ENCODE measurements at places on chromosomes 1 and 21.

- DNase-seq, result no peak
Measured at GRCh38 chr1:162074276-162075005, 5.0 kb downstream of the NOS1AP start.

GRCh38 chr1:39822146-39822545 is 33.5 kb upstream of the BMP8B start:
- no peak for DNase-seq

DNA sequence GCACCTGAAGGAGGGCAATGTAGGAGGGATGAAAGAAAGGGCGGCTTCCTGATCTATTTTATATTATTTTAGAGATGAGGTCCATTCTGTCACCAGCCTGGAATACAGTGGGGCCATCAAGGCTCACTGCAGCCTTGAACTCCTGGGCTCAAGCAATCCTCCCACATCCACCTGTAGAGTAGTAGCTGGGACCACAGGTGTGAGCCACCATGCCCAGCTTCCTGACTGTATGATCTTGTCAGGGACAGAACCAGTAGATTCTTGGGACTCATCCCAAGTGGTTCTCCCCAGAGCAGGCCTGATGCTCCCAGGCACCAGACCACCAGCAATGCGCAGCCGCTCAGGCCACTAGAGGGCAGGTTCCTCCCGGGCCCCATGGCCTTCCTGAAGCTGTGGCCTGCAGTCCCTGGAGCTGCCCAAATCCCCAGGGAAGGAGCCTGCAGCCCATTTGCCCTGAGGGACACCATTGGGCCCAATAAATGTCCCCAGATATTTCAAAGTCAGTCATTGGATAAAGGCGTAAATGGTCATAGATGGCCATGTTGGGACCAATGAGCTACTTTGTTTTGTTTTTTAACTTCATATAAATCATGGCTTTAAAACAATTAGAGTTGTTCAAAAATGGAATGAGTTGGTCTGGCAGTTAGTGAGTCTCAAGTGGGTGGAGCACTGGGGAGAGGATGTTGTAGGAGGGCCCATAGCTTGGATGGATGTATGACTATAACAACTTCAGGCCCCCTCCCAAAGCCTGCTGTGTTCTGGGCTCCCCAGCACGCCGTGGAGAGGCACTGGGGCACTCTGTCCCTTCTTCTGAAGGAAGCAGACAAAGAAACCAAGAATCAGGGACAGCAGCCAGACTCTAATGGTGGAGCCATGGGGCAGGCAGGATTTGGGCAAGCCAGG is 44.7 kb upstream of the GOLT1A start:
- peak; percentile 54 for DNase-seq

DNA sequence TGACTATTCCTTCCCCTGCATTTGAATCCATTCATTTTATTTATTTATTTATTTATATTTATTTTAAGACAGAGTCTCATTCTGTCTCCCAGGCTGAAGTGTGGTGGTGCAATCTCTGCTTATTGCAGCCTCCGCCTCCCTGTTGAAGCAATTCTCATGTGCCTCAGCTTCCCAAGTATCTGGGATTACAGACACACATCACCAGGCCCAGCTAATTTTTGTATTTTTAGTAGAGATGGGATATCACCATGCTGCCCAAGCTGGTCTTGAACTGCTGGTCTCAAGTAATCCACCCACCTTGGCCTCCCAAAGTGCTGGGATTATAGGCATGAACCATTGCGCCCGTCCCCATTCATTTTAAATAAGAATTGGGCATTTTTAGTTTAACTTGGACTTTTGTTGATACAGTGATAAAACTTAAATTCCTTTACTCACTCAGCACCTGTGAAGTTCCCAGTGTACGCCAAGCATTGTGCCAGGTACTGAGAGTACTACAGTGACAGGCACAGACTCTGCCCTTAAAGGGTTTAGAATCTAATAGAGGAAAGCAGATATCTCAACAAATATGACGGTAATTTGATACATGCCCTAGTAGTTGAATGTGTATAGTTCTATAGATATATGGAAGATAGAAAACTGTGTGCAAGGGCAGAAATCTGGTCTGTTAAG is 90.5 kb downstream of the PTPRC start:
- no peak for DNase-seq

DNA sequence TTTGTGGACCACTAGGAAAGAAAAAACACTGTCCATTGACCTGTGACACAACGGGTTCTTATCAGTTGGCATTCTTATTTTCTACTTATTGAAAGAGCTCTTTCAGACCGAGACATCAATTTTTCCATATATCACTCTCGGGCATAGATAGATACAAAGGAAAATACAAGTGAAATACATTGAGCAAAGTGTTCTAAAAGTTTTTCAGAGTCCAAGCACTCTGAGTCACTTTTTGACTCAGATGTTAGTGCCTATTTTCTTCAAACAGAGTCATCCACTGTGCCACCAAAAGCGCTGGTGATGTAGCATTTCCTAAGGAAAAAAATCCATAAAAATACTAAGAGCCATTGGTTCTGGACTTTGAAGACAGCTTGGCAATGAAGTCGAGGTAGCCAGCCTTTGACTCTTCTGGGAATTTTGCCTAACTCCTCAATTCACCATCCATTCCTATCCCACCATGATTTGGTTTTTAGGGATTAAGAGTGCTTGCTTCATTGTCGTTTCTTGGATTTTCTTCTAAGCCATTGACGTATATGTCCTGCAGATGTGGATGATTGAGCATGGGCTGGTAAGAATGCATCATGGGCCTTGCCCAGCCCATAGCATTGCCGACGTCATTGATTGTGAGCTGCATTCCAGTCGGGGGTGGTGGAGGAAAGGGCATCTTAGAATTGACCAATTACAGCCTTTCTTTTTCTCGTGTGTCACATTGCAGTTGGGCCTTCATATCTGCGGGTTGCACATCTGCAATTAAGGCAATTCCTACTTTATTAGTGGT is 10.6 kb downstream of the GALNT2 start:
- DNase-seq, result no peak

- DNase-seq, result no peak
Measured at GRCh38 chr1:185419718-185420117, 102.7 kb upstream of the IVNS1ABP start.

DNA sequence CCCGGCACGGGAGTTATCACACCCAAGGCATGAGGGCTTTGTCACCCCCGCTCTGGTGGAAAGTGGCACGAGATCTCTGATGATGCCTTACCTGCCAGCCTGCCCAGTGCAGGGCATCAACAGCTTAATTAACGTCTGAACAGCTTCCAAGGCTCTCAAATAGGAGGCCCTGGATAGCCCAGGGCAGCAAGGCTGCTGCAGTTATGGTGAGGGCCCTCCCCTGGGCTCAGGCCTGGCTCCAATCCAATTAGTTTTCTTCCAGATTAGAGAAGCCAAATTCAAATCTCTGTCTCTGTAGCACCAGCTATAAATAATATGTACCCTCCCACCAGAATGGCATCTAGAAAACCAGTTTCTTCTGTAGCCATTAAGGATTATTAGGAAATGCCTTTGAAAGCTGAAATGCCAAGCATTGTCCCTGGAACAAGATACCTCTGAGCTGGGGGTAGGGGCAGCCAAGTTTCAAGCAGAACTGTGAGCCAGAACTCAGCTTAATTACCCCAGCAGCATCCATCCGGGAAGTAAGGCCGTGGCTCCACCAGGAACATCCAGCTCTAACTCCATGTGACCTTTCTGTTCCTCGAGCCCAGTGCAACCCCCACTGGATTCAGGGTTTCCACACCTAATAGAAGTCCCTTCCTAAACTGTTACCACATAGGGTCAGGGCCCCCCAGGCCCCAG is 12.5 kb downstream of the QSOX1 start:
- DNase-seq, result no peak

GRCh38 chr1:1197551-1198422 is 8.6 kb downstream of the TNFRSF18 start:
- no peak for DNase-seq

DNA sequence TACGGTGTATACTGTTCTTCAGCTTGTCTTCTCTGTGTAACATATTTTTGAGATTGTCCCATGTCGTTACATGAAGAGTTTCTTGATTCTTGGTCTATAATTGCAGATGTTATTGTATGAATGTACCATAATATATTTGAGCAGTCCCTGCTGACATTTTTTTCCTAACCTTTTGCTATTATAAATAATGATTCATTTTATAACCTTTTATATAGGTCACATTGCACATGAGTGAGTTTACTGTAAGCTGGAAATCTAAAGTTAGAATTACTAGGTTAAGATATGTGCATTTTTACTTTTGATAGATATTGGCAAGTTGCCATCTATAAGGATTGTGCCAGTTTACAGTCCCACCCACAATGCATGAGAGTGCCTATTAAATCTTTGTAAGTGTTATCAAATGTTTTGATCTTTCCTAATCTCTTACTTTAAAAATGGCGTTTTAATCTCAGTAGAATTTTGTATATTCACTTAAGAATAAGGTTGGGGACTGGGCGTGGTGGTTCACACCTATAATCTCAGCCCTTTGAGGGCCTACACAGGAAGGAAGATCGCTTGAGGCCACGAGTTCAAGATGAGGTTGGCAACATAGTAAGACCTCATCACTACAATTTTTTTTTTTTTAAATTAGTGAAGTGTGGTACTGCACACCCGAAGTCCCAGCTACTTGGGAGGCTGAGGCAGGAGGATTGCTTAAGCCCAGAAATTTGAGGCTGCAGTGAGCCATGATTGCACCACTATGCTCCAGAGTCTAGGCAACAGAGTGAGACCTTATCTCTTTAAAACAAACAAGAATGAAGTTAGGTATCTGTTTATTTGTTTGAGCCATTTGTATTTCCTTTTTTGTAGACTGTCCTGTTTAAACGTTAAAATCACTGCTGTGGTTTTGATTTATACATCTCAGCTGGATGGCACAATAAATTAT is 36.5 kb downstream of the ZMYM1 start:
- DNase-seq, result no peak

- DNase-seq, result no peak
Measured at GRCh38 chr21:16372586-16372985, 642.8 kb downstream of the USP25 start.

GRCh38 chr1:46983166-46983829 is 40.2 kb upstream of the CYP4X1 start:
- no peak for DNase-seq

GRCh38 chr1:25255706-25256577 is 8.7 kb upstream of the RSRP1 start:
- DNase-seq, result no peak

DNA sequence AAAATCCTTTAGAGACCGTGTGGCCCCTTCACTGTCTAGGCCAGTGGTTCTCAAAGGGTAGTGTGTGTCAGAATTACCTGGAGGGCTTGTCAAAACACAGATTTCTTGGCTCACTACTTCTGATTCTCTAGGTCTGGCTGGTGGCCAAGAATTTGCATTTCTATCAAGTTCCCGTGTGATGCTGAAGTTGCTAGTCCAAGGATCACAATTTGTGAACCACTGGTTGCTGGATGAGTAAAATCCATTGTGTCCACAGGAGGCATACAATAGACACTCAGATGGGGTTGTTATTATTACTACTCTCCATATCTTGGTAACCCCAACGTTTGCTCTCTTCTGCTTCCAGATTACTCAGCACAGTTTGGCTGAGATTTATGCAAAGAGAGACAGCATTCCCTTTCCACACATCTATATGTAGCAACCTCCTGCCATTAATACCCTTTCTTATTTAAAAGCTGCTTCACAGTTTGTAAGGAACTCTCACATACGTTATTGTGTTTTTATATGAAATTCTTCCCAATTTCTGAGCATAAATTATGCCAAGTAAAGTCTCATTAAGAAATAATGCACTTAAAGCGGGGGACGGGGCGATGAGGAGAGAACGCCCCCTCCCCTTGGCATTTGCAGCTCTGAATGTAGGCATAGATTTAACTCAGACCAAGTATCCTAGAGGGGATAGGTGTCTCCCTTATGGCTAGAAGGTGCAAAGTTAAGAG is 720 bp upstream of the TMCC2 start:
- DNase-seq, result peak; percentile 50

- peak; percentile 63 for DNase-seq
Measured at GRCh38 chr1:41713557-41714327, 205.0 kb downstream of the HIVEP3 start.

DNA sequence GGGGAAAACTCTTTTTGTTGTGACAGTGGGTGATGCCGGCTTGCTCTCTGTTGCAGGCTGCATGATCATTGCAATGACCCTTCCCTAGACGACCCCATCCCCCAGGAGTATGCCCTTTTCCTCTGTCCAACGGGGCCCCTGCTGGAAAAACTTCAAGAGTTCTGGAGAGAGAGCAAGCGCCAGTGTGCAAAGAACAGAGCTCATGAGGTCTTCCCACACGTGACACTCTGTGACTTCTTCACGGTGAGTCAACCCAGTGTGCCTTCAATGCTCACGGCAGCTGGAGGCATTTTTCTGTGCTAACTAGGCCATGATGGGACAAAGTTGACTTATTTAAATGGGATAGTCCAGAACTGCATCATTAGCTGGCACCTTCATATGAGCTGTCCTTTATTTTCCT is 5.7 kb downstream of the UBASH3A start:
- no peak for DNase-seq

DNA sequence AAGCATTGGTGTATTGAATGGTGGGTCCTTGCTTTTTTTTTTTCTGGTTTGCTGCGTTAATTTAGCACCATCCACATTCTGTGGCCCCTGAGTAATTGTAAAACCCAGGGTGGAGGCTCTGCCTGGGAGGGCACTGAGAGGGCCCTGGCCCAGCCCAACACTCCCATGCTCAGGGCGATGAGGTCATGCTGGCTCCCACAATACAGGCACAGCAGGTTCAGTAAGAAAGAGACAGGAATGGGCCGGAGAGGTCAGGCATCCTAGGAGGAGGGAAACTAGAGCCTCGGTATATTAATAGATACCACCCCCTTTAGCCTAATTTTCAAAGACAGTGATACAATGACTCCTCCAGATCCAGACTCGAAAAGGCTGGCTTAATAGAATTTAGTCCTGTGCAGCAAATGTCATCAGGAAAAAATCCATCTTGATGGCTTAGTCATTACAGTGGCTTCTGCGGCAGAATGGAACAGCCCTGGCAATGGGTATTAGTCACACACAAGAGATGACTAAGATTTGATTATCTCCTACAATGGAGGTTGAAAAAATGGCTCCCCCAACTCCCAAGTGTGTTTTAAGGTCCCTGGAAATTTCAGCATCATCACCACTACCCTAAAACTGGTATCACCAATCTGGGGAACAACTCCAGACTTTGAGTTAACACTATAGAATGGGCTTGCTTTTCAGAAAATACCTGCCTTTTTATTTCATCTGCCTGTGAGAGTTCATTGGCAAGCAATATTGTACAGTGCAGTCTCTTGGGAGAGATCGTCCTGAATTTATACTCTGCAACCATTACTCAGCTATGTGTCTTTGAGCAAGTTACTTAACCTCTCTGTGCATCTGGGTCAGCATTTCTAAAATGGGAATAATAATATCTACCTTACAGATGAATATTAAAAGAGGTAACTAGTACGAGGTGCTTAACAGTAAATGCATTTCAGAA is 43.9 kb upstream of the LYST start:
- DNase-seq, result no peak

DNA sequence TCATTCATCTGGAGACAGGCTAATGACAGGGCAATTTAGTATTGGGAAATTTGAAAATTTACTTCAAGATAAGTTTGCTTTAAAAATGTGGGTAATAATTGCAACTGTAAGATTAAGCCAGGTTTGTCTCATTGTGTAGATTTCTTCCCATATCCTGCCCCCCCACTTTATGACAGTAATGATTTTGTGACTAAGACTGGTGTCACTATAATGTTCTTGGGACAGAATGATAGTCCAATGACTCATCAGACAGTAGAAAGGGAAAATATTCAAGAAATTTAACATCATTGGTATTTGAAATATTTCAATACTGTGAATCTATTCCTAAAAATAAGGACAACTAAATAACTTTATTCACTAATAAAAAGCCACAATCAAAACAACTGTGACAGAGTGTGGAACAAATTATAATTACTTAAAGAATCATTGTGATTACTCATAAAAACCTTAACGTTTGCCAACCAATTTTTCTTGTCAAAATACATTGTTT is 36.7 kb downstream of the FH start:
- DNase-seq, result no peak

GRCh38 chr1:206797534-206798383 is 25.5 kb upstream of the IL10 start:
- no peak for DNase-seq

Measured in NCI-H510A treated with DMSO at 0.1 percent for 48 hours (cell line).